Activated CD4-positive, alpha-beta T cell treated with anti-CD3 and anti-CD28 coated beads for 4 hours (primary cell): ENCODE measurements at places on chromosomes 1 and 21.

DNA sequence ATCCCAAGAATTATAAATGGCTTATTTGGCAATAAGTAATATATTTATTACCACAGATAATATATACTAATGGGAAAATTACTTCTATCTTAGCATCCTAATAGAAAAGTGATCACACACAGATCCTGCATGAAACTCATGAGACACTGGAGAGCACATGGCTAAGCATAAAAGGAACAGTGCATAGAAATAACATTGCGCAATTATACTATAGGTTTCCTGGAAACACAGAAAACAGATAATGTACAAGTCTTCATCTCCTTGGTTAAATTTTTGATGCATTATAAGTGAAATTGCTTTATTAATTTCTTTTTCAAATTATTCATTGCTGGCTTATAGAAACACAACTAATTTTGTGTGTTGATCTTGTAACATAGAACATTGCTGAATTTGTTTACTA lies 210.4 kb downstream of the USH2A start:
- no peak for DNase-seq

DNA sequence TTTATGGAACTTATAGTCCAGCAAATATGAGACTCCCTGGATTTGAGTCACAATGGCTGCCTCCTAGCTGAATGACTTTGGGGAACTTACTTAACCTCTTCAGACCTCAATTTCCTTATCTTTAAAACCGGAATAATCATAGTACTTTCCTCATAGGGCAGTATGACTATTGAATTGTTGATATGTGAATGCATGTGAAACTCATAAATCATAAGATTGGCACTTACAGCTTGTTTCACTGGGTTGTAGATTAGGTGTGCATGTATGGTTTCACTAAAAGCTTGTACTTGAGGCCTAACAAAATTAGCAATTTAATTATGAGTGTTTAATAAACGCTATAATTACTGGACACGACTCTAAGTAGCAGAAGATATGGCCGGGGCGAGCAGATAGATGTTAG lies 72.5 kb downstream of the ST6GALNAC5 start:
- no peak for DNase-seq

GRCh38 chr1:87712261-87713010 lies 383.8 kb downstream of the LMO4 start:
- no peak for DNase-seq

DNA sequence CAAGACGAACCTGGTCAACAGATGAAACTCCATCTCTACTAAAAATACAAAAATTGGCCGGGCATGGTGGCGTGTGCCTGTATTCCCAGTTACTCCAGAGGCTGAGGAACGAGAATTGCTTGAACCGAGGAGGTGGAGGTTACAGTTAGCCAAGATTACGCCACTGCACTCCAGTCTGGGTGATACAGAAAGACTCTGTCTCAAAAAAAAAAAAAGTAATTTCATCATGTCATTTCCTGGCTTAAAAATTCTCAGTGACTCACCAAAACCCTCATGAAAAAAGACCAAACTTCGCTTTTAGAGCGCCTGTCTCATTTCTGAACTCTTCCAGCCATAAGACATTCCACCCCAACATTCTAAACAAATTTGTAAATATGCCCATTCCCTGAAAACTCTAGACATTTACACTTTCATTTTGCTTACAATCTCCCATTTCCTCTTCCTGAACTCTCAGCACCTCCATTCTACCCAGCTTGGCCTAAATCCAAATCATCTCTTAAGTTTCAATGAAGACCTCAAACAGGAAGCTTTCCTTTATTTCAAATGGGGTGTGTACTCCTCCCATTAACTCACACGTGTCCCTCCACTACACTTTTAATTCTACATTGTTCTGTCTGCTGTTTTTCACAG lies 50.5 kb upstream of the PRRC2C start:
- peak; percentile 9 for DNase-seq

GRCh38 chr1:61135291-61135690 lies 52.9 kb downstream of the NFIA start:
- no peak for DNase-seq

GRCh38 chr1:17371896-17372295 lies at the start of gene PADI6:
Gene PADI6, plus strand, starts transcription at chr1:17372196. Its CDS starts 50 bp downstream, at chr1:17372246.
- no peak for DNase-seq

DNA sequence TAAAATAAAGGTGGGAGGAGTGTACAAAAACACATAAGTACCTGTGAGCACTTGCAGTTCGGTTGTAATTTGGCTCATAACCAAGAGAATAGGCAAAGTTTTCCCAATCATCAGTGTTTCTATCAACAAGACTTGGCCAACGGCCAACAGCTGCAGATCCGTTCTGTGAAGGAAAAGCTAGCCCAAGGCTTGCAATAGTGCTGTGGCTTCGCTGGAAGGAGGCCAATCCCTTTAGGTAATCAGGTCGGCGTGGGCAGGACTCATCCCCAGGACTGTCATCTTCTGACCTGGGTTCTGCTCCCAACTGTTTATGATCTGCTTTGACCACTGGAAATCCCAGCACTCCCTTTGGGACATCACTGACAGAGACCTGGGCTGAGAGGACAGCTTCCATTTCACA lies 107.8 kb downstream of the LYST start:
- no peak for DNase-seq

GRCh38 chr1:84148758-84149157 lies 4.7 kb downstream of the PRKACB start:
- DNase-seq, result no peak

DNA sequence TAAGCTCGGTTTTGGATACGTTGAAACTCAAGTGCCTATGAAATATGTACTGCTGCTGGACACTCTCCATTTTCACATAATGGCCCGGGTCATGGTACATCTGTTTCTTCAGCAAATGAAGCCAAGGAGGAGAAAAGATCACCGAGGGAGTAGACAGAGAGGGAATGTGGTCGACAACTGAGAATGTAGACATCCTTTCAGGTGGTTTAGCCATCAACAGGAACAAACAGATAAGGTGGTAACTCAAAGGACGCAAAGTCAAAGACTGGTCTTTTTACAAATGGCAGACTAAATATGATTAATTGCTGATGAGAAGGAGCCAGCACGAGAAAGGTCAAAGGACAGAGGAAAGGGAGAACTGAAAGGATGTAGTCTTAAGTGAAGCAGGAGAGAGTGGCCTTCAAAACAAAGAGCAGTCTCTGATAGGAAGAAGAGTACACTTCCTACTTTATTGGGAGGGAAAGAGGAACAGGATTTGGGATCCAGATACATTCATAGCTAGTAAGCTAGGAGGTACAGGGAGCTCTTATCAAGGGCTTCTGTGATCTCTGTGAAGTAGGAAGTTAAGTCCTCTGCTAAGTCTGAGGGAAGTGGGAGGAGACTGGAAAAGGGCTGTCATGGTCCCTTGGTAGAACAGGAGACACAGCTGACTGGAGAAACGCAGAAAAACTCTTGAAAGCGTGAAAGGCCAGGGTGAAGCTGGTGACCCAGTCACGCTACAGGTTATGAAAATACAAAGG lies 28.3 kb downstream of the NUP133 start:
- no peak for DNase-seq

- DNase-seq, result no peak
These were observed 340.4 kb downstream of the DISC1 start for GRCh38 chr1:231966983-231967382.

DNA sequence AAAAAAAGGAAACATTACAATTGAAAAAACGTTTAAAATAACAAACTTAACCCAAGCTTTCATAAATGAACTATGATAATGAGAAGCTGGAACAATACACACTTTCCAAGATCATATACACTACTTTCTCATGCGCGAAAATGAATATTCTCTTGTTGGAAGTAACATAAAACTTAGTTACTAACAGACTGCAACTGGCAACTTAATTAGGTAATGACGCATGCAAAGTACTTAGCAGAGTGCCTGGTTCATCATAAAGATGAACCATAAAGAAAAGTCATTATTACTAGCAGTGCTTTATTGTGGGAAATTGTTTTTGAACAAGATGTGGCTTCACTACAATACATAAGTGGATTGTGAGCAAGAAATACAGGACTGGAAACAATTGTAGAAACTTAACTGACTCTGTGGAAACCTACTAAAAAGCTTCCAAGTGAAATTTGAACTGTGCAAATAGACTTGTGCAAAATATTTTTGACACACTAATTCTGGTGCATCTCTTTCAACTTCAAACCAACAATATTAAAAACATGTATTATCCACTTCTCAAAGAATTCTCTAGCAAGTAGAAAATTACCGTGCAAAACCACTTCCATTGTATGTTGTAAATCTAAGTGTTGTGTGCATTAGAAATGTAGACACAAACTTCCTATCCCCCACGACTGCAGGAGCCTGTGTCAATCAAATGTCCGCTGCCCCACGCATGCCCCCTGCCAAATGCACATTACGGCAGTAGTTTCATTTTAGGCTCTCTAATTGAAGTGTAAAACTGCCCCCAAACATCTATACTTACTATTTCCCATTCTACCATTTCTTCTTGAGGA lies 2.0 kb downstream of the ARHGAP29 start:
- DNase-seq, result no peak

DNA sequence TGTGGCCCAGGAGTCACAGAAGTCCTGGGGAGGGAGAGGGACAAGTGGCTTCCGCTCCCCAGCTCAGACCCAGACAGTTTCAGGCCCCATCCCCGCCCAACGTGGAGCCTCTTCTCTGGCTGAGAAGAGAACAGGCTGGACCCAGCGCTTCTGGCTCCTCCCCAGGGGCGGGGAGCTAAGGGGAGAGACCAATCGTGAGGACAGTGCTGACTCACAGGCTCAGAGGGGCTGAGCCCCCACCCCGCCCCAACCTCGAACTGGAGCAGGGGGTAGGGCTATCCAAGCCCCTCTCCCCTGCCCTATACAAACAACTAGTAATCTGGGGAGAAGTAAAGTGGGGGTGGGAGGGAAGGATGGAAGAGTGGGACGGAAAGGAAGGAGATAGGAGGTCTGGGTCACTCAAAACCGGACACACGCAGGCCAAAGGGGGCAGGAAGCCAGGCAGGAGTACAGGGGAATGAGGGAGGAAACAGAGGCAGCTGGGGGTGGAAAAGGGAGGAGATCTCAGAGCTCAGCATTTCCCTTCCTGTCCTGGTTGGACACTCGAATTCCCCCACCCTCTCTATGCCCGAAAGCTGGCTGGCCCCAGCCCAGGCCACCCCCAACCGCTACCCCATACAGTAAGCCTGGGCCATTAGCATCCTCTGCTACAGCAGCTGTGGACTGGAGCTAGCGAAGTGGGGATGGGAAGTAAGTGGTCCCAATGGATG lies at the start of gene SHC1:
Gene SHC1 (minus strand): TSS at position 117 of the 710 bp plus-strand sequence. CDS start 221 bp downstream, outside the sequence.
- DNase-seq, result peak; percentile 35

DNA sequence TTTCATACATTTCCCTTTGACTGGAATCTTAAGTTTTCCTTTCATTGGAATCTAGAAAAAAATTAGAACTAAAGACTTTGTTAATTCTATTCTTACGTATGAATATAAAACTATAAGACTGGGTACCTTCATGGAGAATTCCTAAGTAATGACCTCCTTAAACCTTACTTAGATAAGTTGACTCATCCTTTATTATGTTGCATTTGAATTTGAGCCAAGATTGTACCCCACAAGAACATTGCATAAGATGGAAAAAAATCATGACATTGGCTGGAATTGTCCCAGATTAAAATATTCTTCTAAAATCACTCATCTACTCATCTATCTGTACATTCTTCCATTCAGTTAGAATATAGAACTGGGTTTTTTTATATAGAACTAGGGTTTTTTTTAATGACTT lies 137.4 kb downstream of the C1orf21 start:
- DNase-seq, result no peak

DNA sequence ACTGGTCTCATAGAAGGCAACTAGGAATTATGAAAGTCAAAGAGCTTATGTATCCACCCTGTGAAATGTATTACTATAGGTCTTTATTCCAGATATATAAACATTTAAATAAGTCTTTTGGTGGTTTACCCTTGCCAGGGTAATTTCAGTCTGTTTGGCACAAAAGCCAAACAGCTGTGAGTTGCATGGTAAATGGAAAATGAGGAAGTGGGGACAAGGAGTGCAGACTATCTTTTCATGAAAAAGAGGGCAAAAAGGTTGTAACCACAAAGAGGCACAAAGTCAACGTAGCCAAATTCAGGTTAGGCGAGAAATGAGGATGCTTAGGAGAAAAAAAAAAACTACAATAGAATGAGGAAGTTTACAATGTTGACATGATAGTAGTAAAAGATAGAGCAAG lies 492.3 kb upstream of the PRMT6 start:
- DNase-seq, result no peak

- peak; percentile 4 for DNase-seq
These were observed 61.2 kb downstream of the AK4 start for GRCh38 chr1:65209005-65209885.

DNA sequence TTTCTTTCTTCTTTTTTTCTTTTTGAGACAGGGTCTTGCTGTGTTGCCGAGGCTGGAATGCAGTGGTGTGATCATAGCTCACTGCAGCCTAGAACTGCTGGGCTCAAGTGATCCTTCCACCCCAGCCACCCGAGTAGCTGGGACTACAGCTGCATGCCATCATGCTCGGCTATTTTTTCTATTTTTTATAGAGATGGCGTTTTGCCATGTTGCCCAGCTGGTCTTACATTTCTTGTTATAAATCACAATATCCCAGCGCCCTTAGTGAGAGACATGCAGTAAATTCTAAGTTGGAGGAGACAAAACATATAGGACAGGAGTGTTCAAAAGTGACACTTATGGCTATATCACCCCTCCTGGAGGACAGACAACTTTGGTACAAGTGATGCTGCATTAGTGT lies 31.3 kb upstream of the ACTN2 start:
- no peak for DNase-seq

DNA sequence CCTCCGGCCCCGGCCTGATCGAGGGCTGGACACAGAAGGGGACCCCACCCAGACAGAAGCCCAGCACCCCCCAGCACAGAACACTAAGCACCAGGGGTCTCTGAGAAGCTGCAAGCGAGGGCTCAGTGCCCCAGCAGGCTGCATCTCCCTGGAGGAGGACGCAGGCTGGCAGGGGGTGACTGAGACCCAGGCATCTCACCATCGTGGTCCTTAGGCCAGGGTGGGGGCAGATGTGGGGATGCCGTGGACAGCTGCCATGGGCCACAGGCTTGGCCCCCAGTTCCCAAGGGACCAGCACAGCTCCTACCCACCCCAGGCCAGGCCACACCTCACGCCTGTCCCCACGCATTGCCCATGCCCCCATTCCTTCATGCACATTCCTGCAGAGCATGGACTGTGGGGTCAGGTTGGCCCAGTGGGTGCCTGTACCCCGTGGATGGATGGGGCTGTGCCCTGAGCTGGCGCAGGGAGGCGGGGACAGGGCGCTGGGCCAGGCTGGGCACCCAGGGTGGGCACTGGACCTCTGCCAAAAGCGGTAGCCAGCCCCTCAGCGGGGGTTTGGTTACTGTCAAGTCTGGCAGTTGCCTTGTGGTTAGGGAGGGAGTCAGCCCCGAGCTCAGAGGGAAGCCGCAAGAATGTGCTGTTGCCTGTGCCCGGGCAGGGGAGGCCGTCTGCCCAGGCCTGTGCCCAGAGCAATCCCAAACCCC lies 61.5 kb downstream of the ARHGEF16 start:
- DNase-seq, result no peak

DNA sequence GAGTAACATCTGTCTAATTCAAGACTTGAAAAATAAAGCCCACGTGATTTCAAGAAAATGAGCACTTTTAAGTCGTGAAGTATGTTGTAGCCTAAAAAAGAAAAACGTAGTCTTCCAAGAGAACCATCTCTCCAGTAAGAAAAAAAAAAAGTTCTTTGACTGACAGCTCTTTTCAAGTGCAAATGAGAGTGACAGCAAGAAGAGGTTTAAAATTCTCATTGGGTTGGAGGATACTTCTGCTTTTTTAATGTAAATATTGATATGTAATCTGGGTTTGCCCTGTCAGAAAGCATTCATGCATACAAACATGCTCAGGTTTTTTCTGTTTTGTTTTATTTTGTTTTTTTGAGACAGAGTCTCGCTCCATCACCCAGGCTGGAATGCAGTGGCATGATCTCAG lies 32.3 kb upstream of the PRDM2 start:
- DNase-seq, result no peak

GRCh38 chr1:178134061-178134460 lies 40.2 kb downstream of the RASAL2 start:
- no peak for DNase-seq
